ENCODE measurements at places on chromosomes 12 and 14.

- DNase-seq = no peak
Observed at GRCh38 chr12:129550353-129550752, 353.5 kb downstream of the TMEM132D start.

DNA sequence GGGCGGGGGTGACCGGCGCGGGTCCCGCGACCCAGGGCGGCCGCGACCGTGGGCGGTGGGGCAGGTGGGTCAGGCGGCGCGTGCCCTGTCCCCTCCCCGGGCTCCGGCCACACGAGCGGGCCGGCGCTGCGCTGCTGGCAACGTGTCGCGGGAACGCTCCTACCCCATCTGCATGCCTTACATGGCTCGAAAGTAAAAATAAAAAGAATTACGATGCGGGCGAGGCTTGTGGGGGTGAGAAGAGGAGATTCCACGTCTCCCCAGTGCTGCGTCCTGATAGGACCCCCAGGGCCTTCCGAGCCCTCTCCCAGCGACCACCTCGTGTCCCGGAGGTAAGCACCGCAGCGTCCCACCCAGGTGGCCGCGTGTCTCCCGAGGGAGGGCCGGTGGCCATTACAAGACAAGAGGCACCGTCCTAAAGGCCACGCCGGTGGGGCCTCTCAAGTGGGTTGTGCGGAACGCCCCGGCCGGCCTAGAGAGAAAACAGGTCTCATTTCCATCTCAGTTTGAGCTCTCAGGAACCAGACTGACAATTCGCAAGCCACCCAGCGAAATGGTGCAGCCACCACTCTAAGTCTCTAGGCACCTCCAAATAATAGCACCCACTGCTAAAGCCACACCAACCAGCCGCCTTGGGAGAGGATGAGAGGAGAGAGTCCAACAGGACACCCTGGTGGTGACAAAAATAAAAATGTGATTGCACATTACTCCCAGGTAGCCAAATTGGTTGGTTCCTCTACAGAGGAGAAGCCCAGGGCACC, 612 bp upstream of the FOXN3 start:
- DNase-seq = peak; percentile 23

- no peak for DNase-seq
Observed at GRCh38 chr12:40439771-40440492, 215.1 kb downstream of the LRRK2 start.

DNA sequence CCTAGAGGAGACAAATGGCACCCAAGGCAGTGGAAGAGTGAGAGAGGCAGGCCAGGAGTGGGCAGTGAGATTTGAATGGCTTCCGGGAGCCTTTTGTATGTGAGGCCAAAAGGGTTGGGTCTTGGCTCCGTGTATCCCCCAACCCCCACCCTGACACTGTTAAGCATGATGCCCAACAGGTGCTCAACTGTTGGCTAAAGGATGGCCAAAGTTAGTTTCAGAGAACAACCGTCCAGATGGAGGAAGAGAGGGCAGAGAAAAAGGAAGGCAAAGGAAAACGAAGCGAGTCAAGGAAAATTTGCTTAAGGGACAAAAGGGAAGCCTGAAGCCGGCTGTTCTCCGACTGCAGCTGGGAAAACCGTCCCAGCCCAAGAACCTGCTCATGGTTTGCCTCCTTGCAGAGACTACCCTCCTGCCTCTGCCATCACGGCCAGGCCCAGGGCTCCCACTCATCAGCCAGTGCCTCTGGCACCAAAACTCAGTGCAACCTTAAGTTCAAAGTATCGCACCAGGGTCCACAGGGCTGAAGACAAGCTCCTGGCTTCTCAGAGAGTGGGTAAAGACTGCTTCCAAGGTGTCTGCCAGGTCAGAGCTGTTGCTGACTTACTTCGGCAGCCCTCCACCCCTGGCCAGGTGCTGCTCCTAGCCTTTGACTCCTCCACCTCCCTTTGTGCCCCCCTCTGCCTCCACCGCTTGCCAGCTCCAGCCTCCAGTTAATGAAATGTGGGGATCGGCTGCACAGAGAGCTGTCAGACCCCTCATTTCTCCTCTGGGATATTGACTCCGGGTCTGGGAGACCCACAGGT, 4.2 kb upstream of the C1QL4 start:
- DNase-seq = no peak

- no peak for DNase-seq
Observed at GRCh38 chr12:98344046-98344930, 171.1 kb upstream of the TMPO start.

DNA sequence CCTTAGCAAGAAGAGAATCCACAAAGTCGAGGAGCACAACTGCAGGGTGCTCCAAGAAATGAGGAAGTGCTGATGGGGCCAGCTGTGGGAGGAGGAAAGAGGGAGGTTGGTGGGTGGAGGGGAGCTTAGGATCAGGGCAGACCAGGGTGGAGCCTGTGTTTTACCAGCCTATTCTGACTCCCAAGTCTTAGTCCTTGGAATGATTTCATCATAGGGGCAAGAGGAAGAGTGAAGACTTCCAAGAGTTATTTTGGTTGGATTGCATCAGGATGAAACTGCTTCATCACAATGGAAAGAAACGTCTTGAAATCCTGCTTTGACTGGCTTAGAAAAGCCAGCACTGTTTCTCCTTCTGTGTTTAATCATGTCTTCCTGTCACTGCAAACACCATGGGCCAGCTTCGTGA, 194.0 kb downstream of the DPF3 start:
- DNase-seq = no peak

- DNase-seq = no peak
Observed at GRCh38 chr12:89250636-89251035, 101.7 kb downstream of the DUSP6 start.

DNA sequence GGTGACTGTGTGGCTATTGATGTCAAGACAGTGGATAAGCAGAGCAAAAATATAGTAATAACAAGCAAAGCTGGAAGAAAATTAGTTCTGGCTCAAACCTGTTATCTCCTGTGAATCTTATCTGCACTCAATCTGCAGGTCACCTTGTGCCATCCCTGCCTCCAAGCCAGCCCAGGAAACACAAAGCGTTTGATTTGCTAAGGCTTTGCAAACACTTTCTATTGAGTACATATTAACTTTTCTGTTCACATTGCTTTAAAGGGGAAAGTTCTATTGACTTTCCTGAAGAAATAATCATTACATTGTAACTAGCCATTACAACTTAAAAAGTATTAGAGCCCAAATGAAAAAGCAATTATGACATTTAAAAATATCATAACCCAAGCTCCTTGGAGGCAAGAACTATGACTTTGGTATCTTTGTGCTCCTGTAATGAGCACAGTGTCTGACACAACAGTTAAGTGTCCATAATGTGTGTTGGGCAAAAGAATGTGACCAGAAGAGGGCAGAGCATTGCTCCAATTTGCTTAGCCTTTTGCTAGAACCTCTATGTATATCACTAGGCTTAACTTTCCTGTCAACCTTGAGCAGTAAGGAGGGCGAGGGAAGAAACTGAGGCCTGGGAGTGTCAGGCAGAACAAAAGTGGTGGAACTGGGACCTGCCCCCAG, 24.7 kb downstream of the SERPINA3 start:
- DNase-seq = no peak

- DNase-seq = no peak
Observed at GRCh38 chr12:56029666-56030293, 8.9 kb downstream of the IKZF4 start.

GRCh38 chr12:132521712-132522292, 31.9 kb downstream of the FBRSL1 start:
- DNase-seq = no peak

Measured in stimulated activated CD4-positive, alpha-beta T cell treated with anti-CD3 and anti-CD28 coated beads, Interleukin-1b, Interleukin-23, amount 100 ng/mL, for 1 hour (primary cell).